ENCODE measurements at places on chromosomes 2 and 18.

- DNase-seq = peak; percentile 69
Observed at GRCh38 chr18:61893971-61894750, 1.4 kb upstream of the RNF152 start.

- peak; percentile 61 for DNase-seq
Observed at GRCh38 chr2:26086155-26086637, 52.3 kb downstream of the RAB10 start.

- no peak for DNase-seq
Observed at GRCh38 chr18:53918091-53918490, 306.4 kb downstream of the MBD2 start.

DNA sequence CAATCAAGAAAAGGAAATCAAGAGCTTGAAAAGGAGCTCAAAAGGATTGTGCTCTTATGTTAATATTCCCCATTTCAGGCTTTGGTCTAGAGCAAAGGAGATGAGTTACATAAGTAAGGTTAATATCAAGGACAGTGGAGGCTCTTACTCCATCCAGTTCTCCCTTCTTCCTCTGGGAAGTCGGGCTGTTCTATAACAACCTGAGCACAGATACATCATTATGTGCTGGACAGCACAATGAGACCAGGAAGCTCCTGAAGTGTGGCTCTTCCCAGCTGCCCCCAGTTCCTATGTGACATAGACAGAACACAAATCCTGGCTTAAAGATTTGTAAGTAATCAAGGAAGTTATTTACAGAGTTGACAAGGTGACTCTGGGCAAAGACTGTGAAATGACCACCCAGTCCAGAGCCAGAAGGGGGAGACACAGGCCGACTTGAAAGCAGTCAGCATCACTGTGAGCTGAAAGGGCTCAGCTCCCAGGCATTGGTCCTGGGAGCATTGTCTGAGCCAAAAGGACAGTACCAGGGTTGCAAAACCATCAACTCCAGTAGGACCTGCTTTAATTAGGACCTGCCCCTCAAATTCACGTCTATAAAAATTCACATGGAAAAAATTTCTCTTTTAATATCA is 917.6 kb upstream of the ACVR2A start:
- peak; percentile 49 for DNase-seq

GRCh38 chr2:83359336-83359735 is 1099.7 kb downstream of the SUCLG1 start:
- DNase-seq = no peak

DNA sequence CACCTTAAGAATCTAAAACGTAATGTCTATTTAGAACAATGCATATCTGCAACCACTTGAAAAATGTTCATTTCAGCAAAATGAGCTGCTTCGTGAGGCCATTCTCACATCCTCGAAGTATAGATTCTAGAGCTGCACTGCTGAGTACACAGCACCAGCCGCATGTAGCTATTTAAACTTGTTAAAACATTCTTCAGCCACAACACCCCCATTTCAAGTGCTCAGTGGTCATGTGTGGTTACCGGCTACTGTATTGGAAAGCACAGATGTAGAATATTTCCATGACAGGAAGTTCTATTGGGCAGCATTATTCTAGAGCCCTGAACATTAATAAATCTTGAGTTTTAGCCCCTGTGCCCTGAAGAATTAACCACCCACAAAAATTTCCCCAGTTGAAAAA is 35.0 kb downstream of the SUMO1 start:
- no peak for DNase-seq

DNA sequence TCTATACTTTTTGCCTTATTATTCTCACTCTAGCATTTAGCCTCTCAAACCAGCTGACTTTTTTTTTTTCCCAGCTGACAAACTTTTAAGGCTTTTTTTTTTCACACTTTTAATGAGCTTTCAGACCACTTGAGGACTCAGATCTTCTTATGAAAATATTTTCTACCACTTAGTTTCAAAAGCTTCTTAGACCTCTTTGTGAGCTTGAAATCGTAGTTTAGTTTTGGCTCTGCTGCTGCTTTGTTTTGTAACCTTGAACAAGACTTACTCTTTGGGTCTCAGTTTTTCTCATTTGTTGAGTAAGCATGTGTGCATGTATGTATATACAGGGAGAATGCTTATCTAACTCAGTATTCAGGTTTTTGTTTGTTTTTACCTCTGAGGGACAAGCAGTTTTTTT is 3.5 kb downstream of the NBEAL1 start:
- DNase-seq = no peak

DNA sequence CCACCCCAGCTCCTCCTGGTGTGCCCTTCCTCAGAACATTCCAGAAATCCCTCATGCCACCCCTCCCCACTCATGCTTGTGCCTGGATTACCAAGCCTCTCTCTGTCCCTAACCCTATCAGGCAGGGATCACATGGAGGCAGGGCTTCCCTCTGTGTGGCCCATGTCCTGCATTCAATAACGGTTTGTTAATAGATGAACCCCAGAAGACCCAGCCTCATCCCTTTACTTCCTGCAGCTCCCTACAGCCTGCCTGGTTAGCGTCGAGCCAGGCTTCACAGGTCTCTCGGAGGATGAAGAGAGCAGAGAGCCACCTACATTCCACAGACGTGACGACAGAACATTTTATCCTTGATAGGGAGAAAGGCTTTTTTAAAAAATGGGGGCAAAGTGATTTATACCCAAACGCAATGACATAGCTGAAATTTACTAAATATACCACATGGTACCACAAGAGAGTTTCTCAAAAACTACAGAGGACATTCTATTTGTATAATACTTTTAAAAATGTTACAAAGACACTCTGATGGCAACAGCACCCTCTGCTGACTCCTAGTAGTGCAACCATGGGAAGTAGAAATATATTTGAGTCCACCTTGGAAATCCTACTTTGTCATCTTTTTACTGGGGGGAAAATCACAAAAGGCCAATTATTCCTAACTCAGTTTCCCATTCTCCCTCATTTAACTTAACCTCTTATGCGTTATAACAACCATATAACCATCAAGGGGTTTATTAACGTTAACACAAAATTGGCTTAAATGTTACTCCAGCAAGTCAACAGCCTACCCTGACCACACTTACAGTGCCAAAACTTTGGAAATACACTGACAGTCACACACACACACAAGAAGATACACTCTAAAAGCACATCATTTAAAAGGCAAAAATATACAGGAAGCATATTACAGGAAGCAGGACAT is 30.7 kb downstream of the FBXO15 start:
- peak; percentile 46 for DNase-seq

DNA sequence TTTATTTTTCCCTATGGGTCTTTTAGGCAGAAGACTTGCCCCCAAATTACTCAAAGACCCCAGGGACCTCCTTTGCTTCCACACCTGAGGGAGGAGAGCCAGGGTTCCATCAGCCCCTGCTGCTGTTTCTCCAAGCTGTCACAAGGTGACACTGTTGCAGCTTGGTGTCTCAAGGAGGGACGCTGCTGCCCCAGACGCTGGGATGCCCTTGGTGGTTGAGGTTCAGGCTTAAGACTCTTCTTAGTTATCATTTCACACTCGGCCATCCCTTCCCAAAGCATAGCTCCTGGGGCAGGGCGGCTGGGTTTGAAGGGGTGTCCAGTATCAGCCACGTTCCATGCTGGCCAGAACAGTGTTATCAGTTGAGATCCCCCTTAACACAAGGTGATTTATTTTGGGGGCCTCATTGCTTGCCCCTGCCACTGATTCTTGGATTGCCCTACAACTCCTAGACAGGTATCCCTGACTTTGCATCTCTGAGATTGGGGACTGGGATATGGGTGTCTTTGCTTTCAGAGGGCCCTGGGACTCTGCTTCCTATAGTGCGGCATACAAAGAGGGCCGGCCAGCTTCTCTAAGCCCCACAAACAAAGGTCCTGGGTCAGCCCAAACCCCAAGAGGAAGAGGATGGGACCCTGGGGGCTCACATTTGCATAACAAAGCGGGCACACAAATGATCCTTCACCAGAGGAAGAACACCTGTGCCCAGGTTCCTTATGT is 22.7 kb downstream of the GPR55 start:
- DNase-seq = peak; percentile 61
